ENCODE measurements at places on chromosomes 1 and 21.

DNA sequence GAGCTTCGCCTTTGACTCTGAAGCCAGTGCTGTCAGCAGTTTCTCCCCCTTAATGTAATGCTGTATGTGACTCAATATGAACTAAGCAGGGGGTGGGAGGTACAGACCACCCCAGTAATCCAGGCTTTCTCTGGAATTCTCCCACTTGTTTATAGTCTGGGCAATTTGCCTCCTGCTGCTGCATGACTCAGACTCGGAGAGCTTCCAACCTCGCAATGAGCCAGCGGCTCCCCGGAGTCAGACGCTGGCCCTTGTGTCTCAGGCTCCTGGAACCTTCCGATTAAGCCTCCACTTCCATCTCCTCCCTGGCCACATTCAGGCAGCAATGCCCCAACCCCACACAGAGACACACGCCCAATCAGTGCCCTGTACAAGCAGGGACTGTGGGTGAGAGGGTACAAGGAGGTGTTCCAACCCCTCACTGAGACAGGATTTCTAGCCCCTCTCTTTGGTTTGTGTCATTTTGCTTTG, 471.7 kb upstream of the VAMP3 start:
- no peak for DNase-seq

GRCh38 chr1:183319051-183319450, 99.1 kb downstream of the NMNAT2 start:
- no peak for DNase-seq

DNA sequence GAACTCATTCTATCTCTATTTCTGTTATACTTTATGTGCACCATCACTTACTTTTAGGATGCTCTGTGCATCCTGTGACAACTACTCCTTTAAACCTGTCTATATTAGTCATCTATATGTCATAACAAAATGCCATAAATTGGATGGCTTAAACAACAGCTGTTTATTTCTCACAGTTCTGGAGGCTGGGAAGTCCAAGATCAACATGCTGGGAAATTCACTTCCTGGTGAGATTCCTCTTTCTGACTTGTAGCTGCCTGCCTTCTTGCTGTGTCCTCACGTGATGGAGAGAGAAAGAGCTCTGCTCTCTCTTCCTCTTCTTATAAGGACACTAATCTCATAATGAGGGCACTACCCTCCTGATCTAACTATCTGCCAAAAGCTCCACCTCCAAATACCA, 62.3 kb upstream of the RCOR3 start:
- DNase-seq = no peak

GRCh38 chr1:57832612-57833011, 408.8 kb upstream of the DAB1 start:
- no peak for DNase-seq

GRCh38 chr1:200245473-200245872, 164.4 kb downstream of the ZNF281 start:
- no peak for DNase-seq

- no peak for DNase-seq
Observed at GRCh38 chr1:91557826-91558225, 57.2 kb downstream of the CDC7 start.

DNA sequence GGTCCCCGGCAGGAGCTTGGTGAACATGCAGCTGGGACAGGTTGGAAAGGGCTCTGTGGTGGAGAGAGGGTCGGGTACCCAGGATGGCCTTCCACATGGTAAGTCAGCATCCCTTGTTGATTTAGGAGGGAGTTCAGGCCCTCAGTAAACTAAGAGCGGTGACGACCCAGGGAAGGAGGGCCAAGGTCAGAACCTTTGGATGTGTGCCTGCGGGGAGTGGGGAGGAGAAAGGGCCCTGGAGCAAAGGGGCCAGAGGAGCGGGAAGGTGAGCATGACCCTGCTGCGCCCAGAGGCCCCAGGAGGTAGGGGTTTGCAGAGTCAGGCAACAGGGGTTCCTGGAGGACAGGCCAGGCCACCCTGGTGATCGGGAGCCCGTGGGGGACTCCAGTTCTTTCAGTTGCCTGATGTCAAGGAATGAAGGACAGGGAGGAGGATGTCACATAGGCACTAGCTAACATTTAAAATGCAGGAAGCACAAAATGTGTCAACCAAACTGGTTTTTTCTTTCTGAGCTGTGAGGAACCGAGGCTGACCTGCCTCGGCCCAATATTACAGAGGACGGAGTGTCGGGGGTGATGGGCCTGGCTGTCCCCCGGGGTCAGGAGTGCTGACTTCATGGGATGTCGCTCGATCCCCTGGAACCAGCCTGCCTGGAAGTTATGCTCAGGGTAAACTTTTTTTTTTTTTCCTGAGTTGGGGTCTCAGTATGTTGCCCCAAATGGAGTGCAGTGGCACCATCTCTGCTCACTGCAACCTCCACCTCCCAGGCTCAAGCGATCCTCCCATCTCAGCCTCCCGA, 117.4 kb upstream of the SLC45A1 start:
- DNase-seq = no peak

- no peak for DNase-seq
Observed at GRCh38 chr1:100710906-100711682, 8.4 kb upstream of the VCAM1 start.

GRCh38 chr1:119366424-119366823, 2.2 kb upstream of the HAO2 start:
- DNase-seq = no peak

DNA sequence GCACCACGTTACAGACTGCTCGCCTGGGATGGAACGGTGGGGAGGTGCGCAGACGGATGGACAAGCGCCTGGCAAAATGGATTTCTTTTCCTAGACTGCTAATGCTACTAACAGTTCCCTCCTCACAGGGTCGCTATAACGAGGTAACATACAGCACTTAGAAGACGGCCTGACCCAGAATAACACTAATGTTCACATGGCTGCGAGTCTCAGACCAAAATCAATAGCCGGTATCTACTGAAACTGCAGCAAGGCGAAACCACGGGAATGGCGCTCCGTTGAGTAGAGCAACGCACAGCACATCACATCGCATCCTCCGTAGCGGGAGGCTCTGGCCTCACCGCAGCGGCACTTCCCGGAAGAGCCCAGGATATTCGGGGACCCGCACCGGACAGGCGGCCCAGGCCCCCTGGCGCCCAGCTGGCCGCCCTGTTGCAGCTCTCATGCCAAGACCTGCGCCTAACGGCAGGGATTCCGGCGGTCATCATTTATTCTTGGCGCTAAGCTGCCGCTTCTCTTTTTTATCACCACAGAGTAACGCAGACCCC, 46.6 kb downstream of the VPS26C start:
- no peak for DNase-seq

Measured in activated CD8-positive, alpha-beta memory T cell treated with anti-CD3 and anti-CD28 coated beads for 1 hour (primary cell).